Amniotic stem cell (primary cell): ENCODE measurements at places on chromosomes 3 and 15.

GRCh38 chr3:36937492-36937891 is 7.4 kb downstream of the TRANK1 start:
- no peak for DNase-seq

DNA sequence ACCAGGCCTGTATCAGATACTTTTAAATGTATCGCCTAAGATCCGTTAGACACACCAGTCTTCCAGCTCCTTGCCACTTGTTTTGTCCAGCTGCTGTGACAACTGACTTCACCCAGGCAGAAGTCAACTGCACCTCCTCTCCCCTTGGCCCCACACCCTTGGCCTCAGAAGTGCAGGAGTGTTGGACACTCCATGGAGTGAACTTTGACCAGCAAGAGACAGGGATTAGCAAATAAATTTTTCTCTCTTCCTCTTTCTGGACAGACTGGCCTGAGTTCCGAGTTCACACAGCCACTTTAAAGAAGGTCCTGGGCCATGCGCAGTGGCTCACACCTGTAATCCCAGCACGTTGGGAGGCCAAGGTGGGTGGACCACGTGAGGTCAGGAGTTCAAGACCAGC is 2.9 kb upstream of the CLN6 start:
- no peak for DNase-seq

GRCh38 chr3:140731440-140732119 is 53.7 kb downstream of the TRIM42 start:
- DNase-seq: no peak

GRCh38 chr15:48145923-48146322 is 25.1 kb downstream of the SLC24A5 start:
- no peak for DNase-seq

- DNase-seq: no peak
Measured at GRCh38 chr3:45095916-45096526, 50.2 kb downstream of the CDCP1 start.

- no peak for DNase-seq
Measured at GRCh38 chr3:52352566-52352965, 36.4 kb downstream of the DNAH1 start.

DNA sequence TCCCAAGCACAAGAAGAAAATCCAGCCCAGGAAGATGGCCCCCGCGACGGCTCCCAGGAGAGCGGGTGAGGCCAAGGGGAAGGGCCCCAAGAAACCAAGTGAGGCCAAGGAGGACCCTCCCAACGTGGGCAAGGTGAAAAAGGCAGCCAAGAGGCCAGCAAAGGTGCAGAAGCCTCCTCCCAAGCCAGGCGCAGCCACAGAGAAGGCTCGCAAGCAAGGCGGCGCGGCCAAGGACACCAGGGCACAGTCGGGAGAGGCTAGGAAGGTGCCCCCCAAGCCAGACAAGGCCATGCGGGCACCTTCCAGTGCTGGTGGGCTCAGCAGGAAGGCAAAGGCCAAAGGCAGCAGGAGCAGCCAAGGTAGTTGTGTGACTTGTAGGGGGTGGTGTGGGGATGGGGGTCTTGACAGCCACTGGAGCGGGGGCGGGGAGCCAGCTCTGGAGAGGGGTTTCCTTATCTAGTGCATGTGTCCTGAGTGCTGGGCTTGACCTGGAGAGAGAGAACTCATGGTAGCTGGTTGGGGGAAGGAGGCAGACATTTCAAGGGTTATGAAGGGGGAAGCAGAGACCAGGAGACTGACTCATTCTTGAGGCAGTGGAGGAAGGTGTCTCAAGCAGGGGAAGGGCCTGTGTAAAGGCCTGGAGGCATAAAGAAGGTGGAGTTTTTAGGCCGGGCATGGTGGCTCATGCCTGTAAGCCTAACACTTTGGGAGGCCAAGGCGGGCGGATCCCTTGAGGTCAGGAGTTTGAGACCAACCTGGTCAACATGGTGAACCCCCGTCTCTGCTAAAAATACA is 6.2 kb downstream of the H1-8 start:
- no peak for DNase-seq

- no peak for DNase-seq
Measured at GRCh38 chr3:157285966-157286365, 126.0 kb upstream of the CCNL1 start.

DNA sequence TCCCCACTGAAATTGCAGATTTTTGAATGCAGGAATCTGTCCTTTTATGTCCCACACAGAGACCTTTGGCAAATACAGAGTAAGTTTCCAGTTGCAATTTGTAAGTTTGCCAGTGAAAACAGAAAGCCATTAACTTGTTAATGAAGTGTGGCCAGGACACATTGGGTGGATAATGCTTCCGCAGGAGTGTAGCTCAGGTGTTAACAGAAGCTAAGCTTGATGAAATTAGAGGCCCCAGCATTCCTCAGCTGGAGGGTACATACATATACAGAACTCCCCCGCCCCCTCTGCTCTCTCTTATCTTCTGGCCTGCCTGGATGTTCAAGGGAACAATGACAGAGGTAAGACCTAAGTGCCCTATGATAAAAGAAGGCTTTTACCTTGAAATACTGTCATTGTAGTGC is 8.1 kb upstream of the LRRC2 start:
- DNase-seq: no peak

DNA sequence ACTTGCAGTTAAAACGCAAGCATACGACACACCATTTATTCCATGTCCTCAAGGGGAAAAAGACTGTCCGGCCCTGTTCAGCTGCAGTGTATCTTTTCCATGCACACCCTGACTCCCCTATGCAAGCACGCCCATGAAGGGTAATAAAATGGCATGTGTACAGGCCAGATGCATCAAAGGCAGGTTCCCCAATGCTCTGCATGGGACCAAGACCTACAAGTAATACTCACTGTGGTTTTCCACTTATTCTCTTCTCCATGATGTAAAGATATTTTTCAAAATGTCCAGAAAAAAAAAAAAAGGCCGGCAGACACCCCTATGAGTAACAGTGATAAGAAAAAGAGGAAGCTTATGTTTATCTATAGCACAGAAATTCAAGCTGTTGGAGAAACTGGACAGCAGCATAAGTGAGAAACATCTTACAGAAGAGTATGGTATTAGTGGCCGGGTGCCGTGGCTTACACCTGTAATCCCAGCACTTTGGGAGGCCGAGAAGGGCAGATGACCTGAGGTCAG is 70.8 kb downstream of the MCF2L2 start:
- DNase-seq: no peak

DNA sequence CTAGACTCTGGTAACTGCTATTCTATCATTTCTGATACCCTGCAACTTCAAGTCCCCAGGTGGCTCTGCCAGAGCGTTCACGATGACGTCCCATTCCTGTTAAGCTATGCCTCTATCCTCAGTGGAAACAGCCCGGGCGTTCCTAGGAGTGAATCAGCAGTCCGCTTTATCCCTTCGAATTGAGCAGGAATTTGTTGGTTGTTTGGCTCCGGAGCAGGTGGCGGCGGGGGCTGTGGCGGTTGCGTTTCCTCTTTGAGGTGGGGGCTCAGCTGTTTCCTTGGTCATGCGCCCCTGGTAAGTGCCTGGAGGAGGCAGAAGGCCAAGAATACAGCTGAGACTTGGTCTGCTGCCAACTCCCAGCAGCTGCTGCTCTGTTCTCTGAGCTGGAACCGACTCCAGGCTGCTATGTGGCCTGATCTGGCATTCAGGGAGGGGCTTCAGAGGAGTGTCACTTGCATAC is 25.2 kb downstream of the ARPP21 start:
- DNase-seq: no peak

- DNase-seq: no peak
Measured at GRCh38 chr15:51759557-51760070, 8.2 kb downstream of the TMOD2 start.

GRCh38 chr3:108008931-108009639 is 81.7 kb downstream of the CD47 start:
- peak; percentile 31 for DNase-seq

GRCh38 chr3:118269537-118270125 is 765.0 kb downstream of the IGSF11 start:
- no peak for DNase-seq

DNA sequence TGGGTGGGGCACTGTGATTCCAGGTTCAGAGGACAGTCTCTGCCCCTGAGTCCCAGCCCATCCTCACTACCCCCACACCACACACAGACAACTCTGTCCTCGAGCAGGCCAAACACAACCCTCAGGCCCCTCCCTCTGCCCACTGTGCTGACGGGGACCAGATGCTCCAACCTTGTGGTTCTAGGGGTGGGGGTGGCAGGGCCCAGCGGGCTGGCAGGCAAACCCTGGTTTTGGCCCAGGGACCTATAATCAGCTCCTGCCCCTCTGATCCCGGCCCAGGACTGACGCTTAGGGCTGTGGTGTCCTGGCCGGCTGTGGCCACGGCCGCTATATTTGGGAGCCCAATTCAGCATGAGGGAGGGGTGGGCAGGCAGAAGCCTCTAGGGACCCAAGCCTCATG is 5.0 kb upstream of the MYL3 start:
- no peak for DNase-seq

DNA sequence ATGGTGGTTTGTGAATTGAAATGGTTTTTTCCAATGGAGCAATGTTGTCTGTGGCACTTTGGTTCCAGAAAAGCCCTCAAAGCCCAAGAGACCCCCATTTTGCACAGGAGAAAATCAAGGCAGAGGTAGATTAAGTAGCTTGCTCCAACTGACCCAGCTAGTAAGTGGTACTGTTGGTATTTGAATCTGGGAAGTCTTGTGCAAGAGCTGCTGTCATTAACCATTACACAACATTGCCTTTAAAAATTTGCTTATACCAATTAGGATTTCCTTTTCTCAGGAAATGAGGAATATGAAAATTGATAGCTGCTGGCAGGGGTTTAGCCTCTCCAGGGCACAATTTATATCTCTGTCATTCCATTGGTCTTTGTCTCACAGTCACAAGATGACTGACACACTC is 102.4 kb upstream of the UBE3A start:
- no peak for DNase-seq

- DNase-seq: no peak
Measured at GRCh38 chr3:15929944-15930571, 132.3 kb upstream of the ANKRD28 start.

DNA sequence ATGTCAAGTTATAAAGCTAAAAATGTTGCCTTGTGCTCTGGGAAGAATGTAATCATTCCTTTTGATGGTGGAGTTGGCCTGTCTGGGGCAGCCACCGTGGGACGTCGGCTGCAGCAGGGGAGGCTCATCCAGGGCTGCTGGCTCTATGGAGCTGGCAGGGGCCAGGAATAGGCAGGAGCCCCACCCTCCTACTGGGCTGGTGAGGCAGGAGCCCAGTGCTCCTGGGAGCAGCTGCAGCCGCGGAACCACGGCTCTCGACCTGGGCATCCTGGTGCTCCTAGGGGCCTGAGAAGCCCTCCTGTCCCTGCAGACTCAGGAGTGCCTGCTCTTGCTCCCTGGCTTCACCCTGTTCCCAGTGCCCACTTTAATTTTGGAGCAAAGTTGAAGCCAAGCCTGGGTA is 127.1 kb downstream of the DIPK2A start:
- DNase-seq: no peak

- DNase-seq: no peak
Measured at GRCh38 chr3:20123131-20123652, 62.8 kb downstream of the SGO1 start.

DNA sequence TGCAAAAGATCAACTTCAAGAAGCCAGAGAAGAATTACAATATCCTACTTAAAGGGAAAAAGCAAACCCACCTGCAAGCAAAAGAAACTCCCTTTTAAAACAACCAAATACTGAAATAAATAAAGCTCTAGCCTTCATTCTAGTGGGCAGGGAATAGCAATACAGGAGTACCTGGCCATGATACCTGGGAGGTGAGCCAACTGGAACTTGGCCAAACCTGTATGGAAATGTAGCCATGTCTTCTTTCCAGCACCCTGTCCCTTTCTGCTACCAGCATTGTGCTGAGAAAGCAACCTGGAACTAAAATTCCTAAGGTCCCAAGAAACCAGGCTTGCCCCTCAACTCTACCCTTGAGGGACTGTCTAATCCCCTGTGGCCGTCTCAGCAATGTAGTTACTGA is 530.0 kb downstream of the EPHB1 start:
- DNase-seq: no peak

DNA sequence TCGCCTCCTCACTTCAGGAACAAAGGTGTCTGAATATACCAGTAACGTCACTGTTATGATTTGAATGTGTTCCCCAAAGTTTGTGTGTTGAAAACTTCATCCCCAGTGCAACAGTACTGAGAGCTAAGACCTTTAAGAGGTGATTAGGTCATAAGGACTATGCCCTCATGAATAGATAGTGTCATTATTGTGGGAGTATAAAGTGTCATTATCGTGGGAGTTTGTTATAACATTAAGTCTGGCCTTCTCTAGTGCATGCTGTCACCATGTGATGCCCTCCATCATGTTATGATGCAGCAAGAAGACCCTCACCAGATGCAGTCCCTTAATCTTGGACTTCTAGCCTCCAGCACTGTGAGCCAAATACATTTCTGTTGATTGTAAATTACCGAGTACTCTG is 53.7 kb upstream of the TLE3 start:
- DNase-seq: no peak

GRCh38 chr3:46061108-46061720 is 33.9 kb upstream of the XCR1 start:
- no peak for DNase-seq

- no peak for DNase-seq
Measured at GRCh38 chr15:78056714-78057269, 20.7 kb downstream of the TBC1D2B start.

GRCh38 chr15:101841656-101842055 is 29.7 kb downstream of the OR4F15 start:
- DNase-seq: no peak

DNA sequence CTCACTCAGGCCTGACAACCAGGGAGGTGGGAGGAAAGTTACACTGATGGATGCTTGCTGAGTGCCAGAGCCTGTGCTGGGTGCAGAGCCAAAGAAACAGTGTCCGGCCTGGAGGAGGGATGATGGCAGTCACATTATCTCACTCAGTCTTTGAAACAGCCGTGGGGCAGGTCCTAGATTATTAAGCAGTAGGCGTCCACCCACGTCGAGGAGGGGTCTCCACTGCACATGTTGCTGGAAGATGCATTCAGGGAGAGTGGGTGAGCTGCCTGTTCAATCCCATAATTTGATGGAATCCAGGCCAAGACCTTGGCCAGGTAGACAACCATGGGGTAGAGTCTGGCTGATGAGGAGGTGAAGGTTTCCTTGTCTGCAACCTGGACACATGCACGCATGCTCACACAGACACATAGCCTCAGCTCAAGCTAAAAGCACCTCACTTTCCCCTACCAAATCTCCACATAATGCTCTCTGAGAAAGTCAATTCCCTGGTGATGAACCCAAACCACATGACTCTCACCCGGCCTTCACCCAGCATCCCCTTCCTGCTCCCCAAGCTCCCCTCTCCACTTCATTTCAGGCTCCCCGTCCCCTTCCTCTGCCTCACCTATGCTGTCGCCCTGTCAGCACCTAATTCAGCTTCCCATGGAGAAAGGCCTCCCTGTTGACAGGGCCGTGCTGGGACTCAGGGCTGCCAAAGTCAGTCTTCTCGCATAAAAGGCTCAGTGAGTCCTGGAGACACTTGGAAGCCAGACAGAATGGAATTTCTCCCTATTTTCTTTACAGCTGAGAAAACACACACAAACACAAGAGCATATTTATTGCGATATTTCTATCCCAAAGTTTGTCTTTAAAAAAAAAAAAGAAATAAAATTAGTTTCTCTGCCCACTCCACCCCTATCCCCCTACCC is 29.8 kb downstream of the ACAN start:
- no peak for DNase-seq

- DNase-seq: no peak
Measured at GRCh38 chr3:73733746-73734145, 109.0 kb upstream of the PDZRN3 start.

GRCh38 chr3:142578329-142579223 is at the start of gene ATR:
Gene ATR, minus strand, starts transcription at chr3:142578733. Its CDS starts 29 bp downstream, at chr3:142578704.
- peak; percentile 93 for DNase-seq

- DNase-seq: no peak
Measured at GRCh38 chr15:83927704-83928391, 273.9 kb downstream of the ADAMTSL3 start.
